Cerebellar nuclear complex (tissue), 1 donor: ENCODE measurements at places on chromosomes 13 and 19.

DNA sequence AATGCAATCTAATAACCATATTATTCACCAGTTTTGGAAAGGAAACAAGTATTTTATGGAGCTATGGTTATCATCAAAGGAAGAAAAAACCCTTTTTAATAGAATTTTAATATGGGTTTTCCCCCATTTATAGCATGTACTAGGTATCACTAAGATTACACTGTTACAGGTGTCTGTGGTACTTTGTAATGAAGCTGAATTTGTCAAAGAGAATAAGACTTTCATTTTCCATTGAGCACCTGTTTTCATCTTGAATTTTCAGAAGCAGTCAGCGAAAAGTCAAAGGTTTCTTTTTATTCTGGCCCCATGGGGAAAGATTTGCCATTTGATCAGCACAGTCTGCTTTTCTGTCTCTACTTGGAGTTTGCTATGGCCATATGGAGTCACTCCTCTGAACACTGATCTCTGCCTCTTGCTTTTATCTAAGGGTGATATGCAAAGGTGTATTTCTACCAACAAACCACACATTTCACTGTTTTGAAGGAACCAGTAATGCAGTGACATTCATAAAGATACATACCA lies 590.0 kb downstream of the DCT start:
- no peak for DNase-seq

GRCh38 chr13:79382545-79383275 lies 23.3 kb downstream of the RBM26 start:
- no peak for DNase-seq

DNA sequence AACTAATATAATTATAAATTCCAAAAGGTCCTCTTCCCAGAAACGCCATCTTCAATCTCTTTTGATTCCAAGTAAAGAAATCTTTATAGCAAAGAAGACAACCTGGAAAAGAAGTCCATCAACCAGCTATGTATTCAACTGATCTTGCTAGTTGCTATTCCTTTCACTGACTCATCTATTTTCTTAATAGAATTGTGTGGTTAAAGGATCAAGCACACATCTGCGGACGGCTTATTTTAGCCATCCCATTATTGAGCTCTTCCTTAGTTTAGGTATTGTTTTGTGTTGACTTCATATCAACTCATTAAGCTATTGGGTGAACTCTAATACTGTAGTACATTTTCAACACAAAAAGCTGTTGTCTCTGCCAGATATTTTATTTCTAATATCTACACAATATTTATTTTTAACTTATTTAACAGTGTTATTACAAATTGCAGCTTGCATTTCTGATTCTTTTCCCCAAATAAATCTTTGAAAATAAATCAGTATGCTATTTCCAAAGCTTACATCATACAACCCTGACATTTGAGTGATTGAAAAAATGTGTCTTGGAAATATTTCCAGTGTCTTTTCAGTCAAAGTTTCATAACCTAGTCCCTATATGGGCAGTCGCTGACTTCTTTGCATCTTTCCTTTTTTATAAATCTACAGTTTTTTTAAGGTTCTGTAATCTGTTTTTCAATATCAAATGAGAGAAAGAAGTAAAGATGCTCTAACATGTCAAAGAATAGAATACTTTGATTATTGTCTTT lies 158.8 kb upstream of the SPRY2 start:
- DNase-seq, result no peak

DNA sequence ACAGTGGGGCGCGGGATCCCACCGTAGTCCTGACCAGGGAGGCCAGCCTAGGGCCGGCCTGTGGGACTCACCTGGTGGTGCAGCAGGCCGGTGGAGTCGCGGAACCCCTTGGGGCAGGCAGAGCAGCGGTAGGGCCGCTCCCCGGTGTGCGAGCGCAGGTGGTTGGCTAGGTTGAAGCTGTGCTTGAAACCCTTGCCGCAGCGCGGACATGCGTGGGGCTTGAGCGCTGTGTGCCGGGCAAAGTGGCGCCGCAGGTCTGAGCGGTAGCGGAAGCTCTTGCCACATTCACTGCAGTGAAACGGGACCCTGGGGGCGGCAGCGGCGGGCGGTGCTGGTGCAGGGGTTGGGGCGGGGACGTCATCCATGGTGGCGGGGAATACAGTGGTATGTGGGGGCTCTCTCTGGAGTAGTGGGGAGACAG lies 1.8 kb downstream of the FIZ1 start:
- DNase-seq, result no peak

GRCh38 chr13:112687836-112688559 lies 1.8 kb upstream of the ATP11A start:
- no peak for DNase-seq

DNA sequence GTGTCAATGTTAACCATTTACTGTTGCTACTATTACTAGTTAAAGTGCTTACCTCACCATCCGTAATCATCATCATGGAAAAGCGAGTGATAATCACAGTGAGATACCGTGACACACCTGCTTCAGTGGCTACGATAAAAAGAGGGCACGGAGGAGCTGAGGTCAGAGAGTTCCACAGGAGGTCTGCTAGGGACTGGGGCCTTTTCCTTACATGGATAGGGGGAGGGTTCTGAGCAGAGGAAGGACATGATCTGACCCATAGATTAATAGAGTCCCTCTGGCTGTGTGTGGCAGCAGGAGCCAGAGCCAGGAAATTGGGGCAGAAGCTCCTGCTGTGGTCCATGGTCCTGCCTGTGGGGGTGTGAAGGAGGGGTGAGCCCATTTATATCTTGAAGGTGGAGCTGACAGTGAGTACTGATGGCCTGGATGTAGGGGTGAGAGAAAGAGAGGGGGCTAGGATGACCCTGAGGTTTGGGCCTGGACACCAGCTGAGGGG lies 136.7 kb downstream of the SIPA1L3 start:
- DNase-seq, result no peak

DNA sequence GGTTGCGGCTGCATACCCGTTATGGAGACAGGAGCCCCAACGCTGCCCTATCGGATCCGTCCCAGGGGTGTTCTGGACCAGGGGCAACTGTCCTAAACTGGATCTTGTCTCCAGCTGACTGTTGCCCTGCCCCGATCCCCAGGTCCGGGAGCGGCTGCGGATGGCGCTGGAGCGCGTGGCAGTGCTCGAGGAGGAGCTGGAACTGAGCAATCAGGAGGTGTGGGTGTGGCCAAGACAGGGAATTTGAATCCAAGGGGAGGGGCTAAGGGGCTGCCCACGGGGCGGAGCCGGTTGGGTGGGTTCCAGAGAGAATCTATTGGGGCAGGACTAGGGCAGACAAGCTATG lies 9.9 kb downstream of the PPFIA3 start:
- DNase-seq, result no peak

DNA sequence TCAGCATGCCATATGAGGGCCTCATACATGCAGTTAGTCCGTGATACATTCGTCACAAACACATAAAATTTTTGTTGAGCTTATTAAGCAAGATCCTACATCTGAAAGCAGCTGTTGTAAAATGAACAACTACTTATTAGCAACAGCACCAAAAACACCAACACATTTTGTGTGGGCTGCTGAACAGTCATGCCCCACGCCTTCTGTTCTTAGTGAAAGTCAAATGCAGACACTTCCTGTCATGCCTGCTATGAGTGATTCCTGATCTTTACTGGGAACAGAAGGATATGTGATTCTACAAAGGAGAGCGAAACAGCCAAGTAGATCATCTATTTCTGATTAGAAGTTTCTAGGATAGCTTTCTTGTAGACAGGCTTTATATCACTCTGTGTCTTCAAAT lies 4.2 kb upstream of the B3GLCT start:
- DNase-seq, result no peak

DNA sequence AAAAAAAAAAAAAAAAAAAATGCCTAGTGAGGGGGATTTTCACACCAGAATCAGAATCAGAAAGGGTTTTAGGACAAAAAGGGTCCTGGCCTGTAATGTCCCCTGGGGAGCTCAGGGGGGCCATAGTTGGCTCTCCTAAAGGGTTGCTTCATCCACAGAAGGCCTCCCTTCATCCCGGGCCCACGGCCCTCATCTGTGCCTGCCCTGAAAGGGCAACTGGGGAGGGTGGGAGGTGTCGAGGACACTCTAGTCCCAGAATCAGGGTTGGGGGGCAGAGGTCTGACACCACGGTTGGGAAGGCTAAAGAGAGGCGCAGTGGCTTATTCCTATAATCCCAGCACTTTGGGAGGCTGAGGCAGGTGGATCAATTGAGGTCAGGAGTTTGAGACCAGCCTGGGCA lies 22.5 kb upstream of the ZNRF4 start:
- DNase-seq, result no peak

GRCh38 chr13:32811297-32811800 lies 204.9 kb upstream of the KL start:
- DNase-seq, result no peak

- DNase-seq, result no peak
These were observed 61.5 kb upstream of the ZNF536 start for GRCh38 chr19:30310602-30311263.

GRCh38 chr13:102355251-102355650 lies 46.6 kb downstream of the FGF14 start:
- DNase-seq, result no peak

DNA sequence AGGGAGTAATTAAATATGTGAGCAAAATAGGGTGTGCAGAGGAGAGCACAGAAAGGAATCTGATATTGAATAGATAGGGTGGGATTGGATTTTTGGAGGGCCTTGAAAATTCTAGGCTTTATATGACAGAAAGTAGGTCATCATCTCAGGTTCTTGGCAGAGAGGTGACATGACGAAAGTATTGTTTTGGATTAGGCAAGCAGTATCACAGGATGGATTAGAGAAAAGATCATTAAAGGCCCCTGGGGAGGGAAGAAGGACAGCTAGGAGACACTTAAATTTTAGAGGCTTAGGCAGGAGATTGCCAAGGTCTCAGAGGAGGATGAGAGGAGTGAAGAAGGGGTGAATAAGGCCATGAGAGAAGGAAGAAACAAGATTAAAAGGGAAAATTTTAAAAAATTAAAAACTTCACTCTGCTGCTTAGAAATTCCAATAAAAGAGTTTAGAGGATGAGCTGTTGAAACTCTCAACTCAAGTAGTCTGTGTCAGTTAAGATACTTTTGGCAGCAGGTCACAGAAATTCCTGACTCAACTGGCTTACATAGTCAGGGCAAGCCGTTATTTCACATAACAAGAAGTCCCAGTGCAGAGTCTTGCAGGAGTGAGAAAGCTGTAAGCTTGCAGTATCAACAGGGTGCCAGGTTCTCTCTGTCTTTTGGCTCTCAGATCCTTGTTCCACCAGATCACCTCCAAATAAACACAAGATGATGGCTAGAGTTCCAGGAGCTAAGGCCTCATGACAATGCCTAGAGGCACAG lies 8.8 kb downstream of the GPC6 start:
- no peak for DNase-seq

GRCh38 chr19:44875666-44876451 lies 15.2 kb upstream of the TOMM40 start:
- DNase-seq, result no peak

DNA sequence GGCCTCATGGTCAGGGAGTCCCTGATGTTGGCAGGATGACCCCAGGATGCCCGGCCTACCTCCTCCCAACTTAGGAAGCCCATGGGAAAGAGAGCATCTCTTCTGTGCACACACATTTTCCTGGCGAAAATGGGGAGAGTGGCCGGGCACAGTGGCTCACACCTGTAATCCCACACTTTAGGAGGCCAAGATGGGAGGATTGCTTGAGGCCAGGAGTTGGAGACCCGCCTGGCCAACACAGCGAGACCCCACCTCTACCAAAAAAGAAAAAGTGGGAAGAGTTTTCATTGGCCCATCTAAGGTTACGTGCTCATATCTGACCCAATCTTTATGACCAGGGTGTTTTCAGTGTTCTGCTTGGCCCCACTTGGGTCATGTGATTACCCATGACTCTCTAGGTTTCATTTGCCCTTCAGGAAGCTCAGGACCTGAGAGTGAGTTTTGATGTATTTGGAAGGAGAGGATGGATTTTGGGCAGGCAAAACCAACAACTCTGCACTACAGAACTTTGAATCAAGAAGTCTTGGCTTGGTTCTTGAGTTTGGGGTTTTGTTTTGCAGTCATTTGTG lies 33.6 kb upstream of the SHKBP1 start:
- no peak for DNase-seq

DNA sequence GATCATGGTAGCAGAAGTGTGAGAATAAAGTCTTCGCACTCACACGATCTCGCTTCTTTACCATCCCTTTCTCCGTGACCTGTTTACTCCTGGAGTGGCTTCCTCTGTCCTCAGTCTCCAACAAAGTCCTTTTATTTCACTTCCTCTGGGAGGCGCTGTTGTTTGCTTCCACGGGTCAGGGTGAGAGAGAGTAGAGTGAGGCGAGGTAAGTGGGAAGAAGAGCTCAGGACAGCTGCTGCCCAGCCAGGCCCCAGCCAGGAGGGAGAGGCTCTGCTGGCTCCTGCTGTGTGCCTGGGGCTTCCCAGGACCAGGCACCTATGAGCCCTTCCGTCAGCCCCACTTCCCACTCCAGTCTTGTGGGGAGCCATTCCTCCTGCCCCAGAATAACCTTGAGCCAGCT lies 242.1 kb downstream of the FGF9 start:
- DNase-seq, result no peak

DNA sequence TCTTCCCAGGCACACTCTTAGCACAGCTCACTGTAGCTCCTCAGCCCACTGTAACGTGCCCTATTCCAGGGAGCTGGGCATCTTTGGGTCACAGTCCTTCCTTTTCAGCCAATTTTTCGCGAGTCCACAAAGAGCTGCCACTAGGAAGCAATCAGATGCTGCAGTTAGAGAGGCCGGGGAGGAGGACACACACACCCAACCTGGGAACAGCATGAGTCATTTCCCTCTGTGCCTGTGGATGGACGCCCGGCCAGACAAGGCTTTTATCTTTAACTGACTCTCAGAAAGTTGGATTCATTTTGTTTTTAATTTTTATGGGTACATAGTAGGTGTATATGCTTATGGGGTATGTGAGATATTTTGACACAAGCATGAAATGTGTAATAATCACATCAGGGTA lies 918.6 kb downstream of the UQCRFS1 start:
- no peak for DNase-seq

GRCh38 chr19:10874024-10874423 lies 2.7 kb downstream of the CARM1 start:
- DNase-seq, result no peak
